ENCODE measurements at places on chromosomes 2 and 18.

GRCh38 chr2:36797324-36798070 is 101.0 kb downstream of the VIT start:
- DNase-seq, result no peak

DNA sequence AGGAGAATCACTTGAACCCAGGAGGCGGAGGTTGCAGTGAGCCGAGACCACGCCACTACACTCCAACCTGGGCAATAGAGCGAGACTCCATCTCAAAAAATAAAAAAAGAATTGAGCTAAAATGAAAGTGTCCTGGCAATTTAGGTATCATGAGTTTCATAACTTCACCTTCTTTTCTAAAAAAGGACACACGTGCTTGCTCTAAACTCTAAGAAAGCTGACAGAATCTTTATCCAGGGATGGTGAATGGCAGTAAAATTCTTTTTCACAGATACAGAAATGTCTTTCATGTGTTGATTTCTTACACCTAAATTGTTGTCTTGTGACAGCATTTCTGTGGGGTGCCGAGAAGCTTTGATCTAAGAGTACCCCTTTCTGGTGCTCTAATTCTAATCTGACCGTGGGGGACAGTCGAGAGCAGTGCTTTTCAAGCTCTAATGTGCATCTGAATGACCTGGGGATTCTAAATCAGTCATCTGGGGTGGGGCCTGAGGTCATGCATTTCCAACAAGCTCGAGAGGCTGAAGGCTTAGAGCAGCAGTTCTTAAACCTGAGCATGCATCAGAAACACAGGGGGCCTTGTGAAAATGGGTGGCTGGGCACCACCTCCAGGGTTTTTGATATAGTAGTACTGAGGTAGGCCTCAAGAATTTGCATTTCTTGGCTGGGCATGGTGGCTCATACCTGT is 42.1 kb upstream of the REL start:
- DNase-seq, result no peak

DNA sequence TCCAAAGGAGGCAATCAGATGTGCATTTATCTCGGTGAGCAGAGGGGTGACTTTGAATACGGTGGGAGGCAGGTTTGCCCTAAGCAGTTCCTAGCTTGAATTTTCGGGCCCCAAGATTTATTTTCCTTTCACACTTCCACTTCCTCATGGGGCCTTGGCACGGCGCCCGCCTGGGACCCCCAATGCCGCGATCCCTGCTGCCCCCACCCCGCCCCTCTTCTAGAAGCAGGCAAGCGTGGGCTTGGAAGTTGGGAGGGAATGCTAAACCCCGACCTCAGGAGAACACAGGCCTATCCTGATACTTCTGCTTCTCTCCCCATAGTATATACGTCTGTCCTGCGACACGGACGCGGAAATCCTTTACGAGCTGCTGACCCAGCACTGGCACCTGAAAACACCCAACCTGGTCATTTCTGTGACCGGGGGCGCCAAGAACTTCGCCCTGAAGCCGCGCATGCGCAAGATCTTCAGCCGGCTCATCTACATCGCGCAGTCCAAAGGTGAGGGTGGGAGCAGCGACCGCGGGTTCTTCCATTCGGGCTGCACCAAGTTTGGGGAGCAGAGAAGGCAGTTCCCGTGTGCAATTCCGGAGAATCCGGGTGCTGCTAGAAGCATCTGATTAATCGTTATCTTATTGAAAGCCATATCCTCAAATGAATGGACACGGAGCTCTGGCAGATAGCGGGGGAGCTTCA is 21.6 kb downstream of the TRPM8 start:
- DNase-seq, result no peak

DNA sequence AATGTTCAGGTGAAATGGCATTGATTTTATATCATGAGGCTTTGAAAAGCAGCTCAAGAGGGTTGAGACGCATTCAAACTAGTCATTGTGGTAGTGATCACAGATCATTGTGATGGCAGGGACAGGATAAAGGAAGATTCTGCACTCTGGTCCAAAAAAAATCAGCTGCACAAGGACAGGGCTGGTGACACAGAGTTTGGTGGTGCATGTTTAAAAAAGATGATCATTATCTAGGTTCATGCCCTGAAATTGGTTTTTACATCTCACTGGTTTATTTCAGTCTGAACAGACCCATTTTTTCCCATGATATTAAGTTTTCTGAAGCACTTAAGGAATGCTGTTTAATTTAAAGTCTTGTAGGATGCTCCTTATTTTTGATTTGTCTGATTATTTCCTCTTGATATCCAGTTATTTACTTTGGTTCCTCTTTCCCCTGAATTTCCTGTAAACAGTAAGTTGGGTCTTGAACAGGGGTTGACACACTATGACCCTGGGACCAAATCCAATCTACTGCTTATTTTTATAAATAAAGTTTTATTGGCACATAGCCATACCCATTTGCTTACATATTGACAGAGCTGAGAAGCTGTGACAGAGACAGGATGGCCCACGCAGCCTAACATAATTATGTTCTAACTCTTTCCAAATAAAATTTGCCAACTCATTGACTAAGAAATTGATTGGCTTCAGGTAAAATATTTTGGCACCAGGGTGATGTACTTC is 98.4 kb downstream of the UPP2 start:
- DNase-seq, result no peak

DNA sequence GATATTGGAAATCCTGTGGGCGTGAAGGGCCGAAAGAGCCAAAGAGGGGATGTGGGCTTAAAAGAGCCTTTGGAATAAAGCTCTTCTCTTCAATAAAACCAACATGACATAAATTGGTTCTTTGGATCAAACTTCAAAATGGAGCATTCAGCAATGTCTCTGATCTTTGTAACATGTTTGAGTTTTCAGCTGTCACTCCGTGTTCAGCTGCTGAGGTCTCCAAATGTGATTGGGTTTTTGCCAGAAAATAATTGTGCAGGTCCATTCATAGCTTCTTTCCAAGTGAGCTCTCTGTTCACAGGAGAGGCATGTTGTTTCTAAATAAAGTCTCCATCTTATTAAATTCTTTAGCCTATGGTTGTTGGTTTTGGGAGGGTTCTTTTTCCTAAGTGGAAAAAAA is 127.6 kb upstream of the CCDC68 start:
- no peak for DNase-seq

DNA sequence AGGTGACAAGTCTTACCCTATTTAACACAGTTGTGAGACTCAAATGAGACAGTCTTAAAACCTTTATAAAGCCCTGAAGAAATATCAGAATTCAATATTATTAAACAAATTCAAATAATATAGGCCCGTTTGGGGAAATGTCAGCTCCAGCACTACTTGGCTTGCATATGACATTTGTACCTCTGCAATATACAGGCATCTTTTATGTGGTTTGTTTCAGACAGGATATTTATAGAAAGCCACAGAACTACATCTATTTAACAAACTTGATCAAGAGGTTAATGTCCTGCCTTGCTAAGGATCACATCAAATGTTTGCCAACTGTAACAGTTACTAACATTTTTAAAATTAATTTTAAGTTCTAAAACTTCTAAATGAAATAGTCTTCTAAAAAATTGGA is 3.2 kb upstream of the MREG start:
- no peak for DNase-seq

- no peak for DNase-seq
Measured at GRCh38 chr18:3015204-3015592, 2.3 kb upstream of the LPIN2 start.

GRCh38 chr2:46510598-46511177 is 31.3 kb downstream of the TMEM247 start:
- DNase-seq, result no peak

- no peak for DNase-seq
Measured at GRCh38 chr2:13542642-13543041, 825.9 kb downstream of the TRIB2 start.

DNA sequence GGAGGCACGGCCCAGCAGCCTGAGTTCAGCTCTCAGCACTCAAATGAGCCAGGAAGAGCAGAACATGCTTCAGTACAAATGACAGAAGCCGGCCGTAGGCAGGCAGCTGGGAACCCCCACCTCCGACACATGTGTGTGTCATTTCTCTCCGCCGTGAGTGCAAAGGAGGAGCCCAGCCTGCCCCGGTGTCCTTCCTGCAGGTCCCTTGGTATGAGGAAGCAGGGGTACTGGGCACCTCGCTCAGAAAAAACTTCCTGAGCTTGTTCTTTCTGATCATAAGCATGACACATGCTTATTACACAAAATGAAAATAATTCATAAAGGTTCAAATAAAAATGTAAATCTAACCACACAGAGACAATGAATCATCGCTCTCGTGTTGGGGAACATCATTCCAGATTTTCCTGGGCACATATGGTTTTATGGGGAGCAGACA is 35.3 kb downstream of the KCNF1 start:
- DNase-seq, result no peak

GRCh38 chr2:147628971-147629421 is 215.8 kb upstream of the ACVR2A start:
- DNase-seq, result no peak

GRCh38 chr2:205967391-205968075 is 118.4 kb downstream of the INO80D start:
- no peak for DNase-seq

- DNase-seq, result no peak
Measured at GRCh38 chr2:132403146-132403545, 13.5 kb upstream of the GPR39 start.

- no peak for DNase-seq
Measured at GRCh38 chr2:60966507-60967405, 50.8 kb upstream of the PEX13 start.

GRCh38 chr2:33380719-33381118 is 95.7 kb upstream of the RASGRP3 start:
- DNase-seq, result no peak

- no peak for DNase-seq
Measured at GRCh38 chr2:37544591-37545031, 126.8 kb downstream of the CDC42EP3 start.

DNA sequence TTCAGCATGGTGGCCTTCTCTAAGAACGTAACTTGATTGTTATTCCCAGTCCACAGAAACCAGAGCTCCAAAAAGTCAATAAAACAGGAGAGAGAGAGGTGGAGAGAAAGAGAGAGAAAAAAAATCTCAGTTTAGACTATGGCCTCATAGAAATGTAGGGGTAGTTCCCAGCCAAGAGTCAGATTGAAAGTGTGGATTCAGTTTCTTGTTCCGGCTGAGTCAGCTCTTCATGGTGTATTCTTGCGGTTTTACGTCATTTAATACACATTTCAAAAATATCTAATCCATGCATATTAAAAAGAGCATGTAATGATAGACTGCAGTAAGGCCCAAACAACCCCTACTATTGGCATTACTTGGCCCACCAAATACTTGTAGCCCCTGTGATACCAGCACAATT is 303.9 kb downstream of the ETAA1 start:
- no peak for DNase-seq

DNA sequence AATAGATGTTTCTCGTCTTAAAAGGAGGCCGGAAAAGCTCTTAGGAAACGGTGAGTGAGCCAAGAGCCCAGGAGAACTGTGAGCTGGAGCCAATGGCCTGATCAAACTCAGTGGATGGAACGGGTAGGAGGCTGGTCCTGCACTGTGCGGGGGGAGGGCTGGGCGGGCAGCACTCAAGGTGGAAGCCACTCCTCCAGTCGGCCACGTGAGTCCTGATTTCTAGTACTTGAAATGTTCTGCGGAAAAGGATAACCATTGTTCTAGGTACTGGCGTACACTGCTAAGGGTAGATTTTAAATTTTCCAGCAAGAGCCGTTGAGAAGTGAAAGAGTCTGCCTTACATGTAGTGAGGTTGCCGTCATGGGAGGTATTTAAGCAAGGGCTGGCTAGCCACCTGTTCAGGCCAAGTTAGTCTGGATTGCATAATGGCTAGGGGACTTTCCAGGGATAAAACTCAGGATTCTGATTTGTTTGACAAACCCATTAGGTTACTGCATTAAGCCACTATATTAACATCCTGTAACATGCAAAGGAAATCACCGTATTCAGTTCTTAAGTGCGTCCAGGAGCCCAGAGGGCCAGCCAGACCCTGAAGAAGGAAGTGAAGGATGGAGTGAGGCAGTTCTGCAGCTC is 51.3 kb upstream of the ODC1 start:
- DNase-seq, result no peak

DNA sequence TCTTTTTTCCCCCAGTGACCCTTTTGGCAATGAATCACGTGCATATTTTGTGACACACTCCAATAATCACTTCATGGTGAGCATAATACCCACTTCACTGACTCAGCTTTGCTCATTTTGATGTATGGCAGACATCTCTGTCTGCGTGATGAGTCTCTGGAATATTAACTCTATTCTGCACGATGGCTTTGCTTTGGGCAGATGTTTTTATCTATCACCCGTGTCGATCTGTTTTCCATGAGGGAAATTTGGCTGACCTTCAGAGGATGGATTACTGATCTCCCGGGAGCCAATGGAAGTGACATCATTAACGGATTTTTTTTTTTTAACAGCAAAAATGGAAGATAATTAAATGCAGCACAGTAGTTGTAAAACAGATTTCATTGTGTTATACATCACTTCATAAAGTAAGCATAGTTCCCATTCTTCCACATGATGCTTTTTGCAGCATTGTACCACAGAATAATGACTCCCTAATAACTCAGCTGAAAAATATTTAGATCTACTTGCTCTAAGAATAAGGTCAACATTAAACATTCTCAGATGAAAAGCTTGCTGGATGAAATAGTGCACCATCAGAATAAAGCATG is 29.8 kb downstream of the CDC42EP3 start:
- no peak for DNase-seq

GRCh38 chr2:83386549-83386948 is 1072.5 kb downstream of the SUCLG1 start:
- no peak for DNase-seq

GRCh38 chr2:27593240-27593639 is 10.4 kb downstream of the ZNF512 start:
- no peak for DNase-seq

- no peak for DNase-seq
Measured at GRCh38 chr2:200703127-200703925, 108.4 kb upstream of the BZW1 start.

GRCh38 chr2:16395601-16396000 is 270.0 kb downstream of the CYRIA start:
- DNase-seq, result no peak

DNA sequence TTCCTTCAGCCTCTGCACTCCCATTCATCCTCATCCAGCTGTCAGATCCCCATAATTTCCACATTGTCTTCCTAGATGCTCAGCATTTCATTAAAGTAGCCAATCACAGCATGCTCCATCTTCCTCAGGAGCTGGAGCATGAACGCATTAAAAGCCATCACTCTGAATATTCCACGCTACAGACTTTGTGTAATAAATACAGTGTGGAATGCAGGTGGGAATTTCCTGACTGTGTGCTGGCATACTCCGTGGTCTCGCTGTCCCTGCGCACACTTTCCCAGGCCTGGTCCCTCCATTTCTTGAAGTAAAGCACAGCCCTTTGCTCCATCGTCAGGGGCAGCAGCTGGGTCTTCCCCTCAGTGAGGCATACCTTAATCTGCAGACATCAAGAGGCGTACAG is 123.7 kb upstream of the NCK2 start:
- no peak for DNase-seq
